ENCODE measurements at places on chromosomes 3 and 15.

DNA sequence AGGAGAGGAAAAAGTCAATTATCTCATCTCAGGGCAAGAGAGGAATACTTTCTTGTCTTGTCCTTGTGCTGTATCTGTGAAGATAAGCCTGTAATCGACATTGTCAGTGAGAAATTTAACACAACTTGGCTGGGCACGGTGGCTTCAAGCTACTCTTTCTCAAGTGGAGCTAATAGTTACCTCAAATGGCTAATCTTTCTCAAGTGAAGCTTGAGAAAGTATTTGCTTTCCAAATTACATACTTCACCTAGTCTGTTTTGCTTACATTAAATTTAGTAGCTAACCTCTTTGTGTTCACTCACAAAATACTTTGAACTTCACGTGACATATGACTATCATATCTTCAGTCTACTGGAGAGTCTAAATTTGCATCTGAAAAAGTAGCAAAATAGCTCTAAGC is 48.3 kb upstream of the B3GALNT1 start:
- no peak for DNase-seq

DNA sequence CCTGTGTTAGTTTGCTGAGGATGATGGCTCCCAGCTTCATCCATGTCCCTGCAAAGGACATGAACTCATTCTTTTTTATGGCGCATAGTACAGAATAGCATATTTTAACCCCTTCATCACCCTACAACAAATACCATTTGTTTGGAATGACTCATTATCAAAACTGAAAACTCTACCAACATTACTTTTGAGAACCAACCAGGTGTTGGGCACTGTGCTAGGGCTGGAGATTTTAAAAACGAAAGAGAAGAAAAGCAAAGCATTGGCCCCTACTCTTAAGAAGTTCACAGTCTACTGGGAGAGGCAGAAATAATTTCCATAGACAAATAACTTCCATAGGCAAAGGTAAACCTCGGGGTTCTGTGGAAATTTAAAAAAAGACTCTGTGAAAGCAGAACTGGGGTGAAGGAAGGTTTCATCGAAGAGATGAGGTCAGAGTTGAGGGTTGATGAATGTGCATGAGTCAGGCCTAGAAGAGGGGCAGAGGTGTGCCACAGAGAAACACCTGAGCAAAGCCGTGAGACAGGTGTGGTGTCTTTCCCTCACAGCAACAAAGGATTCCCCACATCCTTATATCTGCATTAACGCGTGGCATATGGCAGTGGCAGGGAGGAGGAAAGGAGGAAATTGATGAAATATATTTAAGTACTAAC is 51.0 kb downstream of the MCF2L2 start:
- DNase-seq, result no peak

DNA sequence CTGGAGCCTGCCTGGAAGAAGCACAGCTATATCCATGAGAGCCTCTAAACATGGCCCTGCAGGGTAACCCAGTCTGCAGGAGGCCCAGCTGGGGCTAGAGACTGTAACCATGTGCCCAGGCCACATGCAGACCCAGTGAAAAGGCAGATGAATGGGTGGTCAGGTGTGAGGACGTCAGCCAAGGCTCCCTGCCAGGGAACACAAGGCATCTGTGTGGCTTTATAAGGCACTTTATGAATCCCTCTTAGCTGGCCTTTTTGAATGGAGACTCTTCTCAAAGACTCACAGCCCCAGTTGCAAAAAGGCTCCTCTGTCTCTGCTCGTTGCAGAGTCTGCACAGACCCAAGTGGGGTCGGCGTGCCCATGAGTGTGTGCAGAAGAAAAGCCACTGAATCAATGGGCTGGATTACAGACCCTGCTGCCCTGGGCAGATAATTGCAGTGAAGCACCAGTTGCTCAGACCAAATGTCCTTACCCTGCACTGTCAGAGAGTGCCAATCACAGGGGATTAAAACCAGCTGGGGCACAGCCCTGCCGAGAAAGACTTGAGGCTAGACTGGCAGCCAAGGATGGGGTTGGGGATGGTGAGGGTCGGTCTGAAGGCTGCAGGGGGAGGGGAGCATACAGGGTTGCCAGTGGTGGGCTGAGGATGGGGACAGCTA is 154.2 kb downstream of the RAB11A start:
- DNase-seq, result no peak

GRCh38 chr3:62995119-62995518 is 119.9 kb upstream of the CADPS start:
- no peak for DNase-seq

- no peak for DNase-seq
Measured at GRCh38 chr3:77271711-77272110, 231.8 kb downstream of the ROBO2 start.

DNA sequence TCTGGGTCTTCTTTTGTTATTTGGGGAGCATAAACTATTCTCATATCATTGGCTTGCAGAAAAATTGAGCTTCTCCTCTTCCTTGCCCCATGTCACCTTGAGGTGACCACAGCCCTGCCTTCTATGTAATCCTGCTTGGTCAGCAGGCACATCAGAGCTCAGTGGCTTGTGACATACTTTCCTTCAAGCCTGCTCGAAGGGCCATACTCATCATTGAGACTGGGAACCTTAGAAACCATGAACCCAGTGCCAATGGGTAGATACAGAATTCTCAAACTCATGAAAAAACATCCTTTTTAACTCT is 3.7 kb upstream of the CCR2 start:
- no peak for DNase-seq

DNA sequence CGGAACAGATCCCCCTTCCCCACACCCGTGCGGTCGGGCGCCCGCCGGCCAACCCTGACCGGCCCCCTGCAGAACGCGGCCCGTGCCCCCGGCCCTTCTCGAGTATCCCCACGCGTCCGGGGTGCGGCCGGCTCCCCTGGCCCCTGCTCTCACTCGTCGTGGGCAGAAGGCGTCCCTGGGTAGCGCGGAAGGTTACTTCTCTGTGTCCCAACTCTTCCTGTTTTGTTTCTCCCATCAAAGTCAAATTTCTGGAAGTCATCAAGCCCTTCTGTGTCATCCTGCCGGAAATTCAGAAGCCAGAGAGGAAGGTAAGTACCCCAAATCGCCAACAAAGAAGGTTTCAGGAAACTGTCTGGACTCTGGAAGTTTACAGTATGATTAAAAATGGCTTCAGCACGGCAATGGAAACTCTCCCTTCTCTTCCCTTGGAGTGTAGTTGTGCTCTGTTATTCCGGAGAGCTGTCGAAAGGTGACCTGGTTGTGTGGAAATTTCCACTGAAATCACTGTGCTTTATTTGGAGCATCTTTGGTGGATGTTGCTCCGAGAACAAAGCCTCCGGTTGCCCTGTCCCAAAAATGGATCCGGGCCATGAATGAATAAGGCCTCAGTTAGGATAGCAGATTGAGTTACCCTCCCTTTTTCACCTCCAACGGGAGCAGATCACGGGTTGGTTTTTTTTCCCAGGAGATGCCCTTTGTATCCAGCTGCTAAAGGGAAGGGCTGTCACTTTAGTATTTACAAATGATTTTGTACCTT is 536 bp downstream of the SEC61A1 start:
- DNase-seq, result no peak

- DNase-seq, result no peak
Measured at GRCh38 chr3:76552653-76553052, 487.2 kb upstream of the ROBO2 start.

GRCh38 chr3:5330152-5330810 is 142.8 kb downstream of the EDEM1 start:
- DNase-seq, result no peak

DNA sequence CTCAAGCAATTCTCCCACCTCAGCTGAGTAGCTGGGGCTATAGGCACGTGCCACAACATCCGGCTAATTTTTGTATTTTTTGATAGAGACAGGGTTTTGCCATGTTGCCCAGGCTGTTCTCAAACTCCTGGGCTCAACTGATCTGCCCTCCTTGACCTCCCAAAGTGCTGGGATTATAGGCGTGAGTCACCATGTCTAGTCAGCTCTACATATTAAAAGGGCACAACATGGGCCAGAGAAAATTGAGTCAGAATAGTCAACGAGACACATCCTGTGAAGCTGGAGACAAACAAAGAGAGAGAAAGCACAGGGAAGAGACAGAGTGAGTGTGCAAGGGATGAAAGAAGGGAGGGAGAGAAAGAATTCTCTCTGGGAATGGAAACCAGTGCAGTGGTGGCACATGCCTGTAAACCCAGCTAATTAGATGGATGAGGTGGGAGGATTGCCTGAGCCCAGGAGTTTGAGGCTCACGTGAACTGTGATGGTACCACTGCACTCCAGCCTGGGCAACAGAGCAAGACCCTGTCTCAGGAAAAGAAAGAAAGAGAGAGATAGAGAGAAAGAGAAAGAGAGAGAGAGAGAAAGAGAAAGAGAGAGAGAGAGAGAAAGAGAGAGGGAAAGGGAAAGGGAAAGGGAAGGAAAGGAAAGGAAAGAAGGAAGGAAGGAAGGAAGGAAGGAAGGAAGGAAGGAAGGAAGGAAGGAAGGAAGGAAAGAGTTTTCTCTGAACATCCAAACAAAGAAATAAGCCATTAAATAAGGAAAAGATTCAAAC is 107.2 kb upstream of the SLC25A36 start:
- DNase-seq, result no peak

DNA sequence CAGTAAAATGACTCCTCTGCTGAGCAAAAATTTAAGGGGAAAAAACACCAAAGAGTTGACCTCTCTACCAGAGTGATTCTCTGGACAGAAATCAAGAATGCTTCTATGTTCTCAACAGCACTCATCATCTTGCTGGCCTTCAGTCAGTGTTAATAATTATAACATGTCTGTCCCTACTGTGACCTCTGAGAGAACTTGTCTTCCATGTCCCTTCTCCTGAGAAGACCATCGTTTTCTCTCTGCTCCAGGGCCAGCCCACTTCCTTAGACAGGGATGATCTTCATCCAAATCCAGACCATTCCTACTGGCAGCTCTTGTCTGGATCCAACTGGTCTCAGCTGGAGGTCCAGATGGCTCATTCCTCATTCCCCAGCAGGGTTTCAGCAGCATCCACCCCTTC is 139.0 kb upstream of the NECTIN3 start:
- DNase-seq, result no peak

GRCh38 chr3:18111796-18112232 is 313.3 kb downstream of the SATB1 start:
- DNase-seq, result peak; percentile 24

- DNase-seq, result no peak
Measured at GRCh38 chr15:62571072-62571471, 406.0 kb upstream of the C2CD4B start.

DNA sequence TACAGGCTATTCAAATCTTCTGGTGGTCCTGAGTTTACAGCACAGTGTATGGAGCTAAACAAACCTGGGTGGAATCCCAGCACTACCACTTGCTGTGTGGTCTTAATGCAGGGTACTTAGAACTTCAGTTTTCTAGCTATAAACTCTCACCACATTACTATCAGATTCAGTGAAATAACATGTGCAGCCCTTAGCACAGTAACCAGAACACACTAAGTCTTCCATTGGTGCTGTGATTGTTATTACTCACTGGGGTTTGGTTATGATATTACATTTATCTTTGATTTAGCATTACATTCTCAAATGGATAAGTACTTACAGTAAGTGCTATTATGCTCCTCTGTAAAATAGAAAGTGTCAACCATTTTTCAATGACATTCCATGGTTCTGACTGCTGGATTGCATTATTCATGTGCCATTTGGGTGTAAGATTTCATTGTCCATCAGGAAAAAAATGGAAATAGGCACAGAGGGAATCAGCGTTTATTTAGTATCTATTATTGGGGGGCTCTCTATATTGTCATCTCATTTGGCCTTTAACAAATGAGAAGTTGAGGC is 81.9 kb downstream of the PDE8A start:
- DNase-seq, result no peak

GRCh38 chr15:78407608-78408354 is 30.2 kb upstream of the IREB2 start:
- DNase-seq, result no peak

DNA sequence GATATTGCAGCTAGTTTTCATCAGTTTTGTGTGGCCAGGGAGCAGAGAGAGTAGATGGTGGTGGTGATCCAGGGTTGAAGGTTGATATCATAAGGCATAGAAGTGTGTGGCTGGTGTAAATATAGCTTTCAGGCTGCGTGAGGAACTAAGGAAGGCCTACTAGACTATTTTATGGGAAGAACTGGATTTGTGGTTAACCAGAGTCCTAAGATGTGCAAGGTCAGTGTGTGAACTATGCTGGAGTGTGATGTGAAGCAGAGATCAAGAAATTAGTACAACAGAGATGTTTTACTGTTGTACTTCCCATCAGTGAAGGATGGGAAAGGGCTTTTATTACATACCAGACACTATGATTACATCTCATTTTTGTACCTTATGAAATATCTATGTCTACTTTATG is 41.5 kb downstream of the MAPK6 start:
- DNase-seq, result no peak

DNA sequence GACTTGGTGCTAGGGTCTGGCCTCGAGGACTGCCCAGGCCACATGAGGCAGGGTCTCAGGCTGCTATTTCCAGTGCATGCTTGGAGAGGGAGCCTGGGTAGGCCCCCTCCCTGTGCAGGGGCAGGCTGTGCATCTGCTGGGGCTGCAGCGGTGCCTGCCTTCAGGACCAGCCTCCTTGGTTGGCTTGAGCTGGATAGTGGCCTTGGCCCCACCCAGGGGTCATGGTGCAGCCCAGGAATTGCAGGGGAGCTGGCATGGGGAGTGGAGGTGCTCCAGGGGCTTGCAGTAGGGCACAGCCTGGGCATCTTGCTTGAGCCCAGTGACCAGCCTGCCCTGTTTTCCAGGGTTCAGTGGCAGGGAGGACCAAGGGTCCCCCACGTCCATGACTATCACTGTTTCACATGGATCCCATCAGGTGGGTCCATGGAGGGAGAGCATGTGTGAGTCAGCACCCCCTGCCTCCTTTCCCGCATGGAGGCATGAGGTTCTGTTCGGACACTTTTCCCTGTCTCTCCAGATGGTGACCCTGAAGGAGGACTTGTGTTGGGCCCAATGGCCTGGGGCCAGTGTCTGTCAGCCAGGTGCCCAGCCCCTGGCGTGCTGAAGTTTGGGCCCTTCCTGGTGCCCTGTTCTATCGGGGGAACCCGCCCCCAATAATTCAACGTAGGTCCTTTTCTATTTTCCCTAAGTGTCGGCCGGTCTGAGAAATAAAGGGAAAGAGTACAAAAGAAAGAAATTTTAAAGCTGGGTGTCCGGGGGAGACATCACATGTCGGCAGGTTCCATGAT is 218.6 kb downstream of the SNRPN start:
- DNase-seq, result no peak

GRCh38 chr3:188416041-188416440 is 262.1 kb downstream of the LPP start:
- DNase-seq, result no peak

- peak; percentile 61 for DNase-seq
Measured at GRCh38 chr15:82999905-83000671, 11.4 kb downstream of the C15orf40 start.

DNA sequence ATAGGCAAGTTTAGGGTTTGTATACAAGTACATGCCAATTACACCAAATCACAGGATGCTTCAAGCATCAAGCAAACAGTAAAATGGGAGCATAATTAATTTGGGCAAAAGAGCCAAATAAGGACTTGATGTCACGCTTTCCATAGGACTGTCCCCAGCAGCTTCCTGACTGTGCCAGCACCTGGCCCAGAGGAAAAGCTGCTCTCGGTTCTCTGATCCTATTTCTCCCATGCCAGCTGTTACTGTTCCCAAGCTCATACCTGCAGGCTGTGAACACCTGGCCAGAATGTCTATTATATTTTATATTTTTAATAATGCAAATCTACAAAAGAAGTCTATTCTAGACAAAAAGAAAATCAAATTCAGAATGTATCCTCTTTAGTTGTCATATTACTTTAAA is 12.2 kb downstream of the ZXDC start:
- no peak for DNase-seq

GRCh38 chr3:150790629-150791028 is 27.7 kb upstream of the SIAH2 start:
- no peak for DNase-seq

- DNase-seq, result no peak
Measured at GRCh38 chr3:58032186-58032585, 24.0 kb downstream of the FLNB start.
